Stimulated activated CD4-positive, alpha-beta T cell treated with anti-CD3 and anti-CD28 coated beads, Interleukin-12 subunit alpha, Interleukin-12 subunit beta, amount 100 ng/mL, for 24 hours (primary cell): ENCODE measurements at places on chromosomes 5 and 9.

DNA sequence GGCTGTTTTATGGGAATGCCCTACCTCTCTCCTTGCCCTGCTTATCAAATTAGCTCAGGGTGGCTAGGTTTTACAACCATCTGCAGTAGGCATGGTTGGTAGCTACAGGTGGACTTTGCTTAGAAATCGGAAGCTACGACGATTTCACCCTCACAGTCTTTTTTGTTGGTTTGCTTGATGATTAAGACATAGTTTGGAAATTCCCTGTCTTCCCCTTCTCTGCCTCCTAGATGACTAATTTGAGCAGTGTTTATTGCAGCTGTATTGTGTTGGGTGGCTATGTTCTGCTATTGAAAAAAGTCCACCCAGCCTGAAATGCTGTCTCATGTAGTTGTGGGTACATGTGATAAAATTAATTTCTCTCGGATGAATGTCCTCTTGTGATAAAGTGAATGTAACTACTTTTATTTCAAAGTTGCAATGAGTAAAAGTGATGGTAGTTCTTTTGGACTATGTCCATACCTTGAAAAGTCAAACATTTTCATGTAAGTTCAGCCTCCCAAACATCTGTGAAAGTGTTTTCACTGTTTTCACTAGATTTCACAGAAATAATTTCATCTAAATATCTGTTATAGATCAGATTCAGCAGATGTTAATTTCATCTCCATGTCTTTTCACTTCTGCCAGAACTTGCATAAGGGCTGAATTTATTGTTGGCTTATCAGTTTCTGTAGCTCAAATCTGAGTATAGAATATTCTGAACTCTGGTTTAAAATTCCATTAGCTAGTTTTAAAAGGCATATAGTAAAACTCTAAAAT, 37.3 kb upstream of the FYB1 start:
- DNase-seq = no peak

GRCh38 chr5:23405316-23406068, 101.9 kb upstream of the PRDM9 start:
- DNase-seq = no peak

DNA sequence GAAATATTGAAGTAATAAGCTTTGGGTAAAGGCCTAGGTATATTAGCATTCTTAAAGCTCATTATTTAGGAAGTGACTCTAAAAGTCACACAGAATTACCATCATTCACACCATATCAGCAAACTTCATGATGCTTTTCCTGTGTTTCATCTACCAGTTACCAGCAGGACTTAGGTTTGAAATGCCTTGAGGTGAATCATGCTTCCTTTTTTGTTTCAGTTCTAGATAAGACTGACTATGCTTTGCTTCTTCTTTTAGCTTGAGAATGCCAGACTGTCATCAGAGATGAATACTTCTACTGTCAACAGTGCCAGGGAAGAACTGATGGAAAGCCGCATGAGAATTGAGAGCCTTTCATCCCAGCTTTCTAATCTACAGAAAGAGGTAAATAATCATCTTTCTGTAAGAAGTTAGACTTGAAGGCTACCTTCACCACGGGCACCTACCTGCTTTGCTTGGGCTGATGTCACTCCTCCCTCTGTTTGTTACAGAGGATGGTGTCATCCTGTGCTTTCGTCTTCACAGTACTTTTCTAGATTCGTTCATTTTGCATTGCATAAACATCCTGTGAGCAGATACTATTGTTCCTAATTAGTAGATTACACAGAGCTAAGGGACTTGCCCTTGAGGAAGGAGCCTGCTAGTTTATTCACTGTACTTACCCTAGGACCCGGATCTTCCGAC, 34.7 kb downstream of the LMNB1 start:
- no peak for DNase-seq

- DNase-seq = no peak
Observed at GRCh38 chr9:34408173-34408572, 31.5 kb upstream of the MYORG start.

- DNase-seq = no peak
Observed at GRCh38 chr5:8060235-8060952, 191.4 kb downstream of the MTRR start.

- no peak for DNase-seq
Observed at GRCh38 chr5:131810510-131811249, 13.9 kb upstream of the FNIP1 start.

DNA sequence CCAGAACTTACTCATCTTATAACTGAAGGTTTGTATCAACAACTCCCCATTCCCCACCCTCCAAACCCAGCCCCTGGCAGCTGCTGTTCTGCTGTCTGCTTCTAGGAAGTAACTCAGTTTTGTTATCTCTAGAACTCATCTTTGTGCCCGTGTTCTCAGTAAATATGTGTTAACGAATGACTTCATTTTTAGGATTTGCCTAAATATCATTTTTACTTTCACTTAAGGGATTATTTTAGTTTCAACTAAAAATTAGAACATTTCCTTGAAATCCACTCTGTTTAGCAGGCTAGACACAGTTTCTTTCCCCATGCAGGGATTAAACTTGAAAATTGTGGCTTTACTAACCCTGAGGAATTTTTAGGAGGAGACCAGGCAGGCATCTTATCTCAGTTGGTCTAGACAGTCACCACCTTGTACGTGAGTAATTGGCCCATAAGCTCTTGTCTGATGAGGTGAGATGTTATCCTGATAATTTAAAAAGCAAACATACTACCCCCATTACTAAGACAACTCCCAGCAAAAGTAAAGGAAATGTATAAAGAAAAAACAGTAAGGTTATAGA, 68.2 kb upstream of the TNFAIP8 start:
- no peak for DNase-seq

DNA sequence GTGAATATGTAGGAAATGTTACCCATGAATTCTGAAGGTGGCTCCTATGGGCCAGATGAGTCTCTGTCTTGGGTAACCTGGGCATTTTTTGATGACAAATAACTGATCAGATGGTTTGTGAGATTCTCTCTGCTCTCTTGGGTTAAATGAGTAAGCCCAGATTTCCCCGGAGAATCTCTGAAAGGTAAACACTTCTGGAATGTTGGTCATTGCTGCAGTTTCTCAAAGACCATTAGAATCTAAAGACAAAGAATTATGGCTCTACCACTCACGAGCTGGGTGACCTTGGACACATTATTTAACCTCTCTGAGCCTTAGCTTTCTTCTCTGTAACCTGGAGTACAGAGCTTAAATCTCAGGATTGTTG, 191.2 kb downstream of the DAB2IP start:
- DNase-seq = no peak

DNA sequence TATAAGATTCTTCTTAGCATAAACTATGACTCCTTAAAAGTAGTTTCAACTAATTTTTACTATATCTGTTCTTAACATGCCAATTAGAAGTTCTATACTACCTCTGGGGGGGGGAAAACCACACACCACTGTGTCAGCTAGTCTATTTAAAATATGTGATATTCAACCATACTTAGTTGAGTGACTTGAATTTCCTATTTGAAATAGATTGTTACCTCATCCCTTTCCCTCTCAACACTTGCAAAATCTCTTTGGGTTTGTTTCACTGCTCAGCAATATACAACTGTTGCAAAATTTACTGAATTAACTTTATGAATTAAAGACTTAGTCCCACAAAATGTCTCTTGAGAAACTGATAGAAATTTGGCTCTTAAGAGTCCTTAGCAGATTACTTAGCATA, 151.1 kb upstream of the POU5F2 start:
- DNase-seq = no peak

DNA sequence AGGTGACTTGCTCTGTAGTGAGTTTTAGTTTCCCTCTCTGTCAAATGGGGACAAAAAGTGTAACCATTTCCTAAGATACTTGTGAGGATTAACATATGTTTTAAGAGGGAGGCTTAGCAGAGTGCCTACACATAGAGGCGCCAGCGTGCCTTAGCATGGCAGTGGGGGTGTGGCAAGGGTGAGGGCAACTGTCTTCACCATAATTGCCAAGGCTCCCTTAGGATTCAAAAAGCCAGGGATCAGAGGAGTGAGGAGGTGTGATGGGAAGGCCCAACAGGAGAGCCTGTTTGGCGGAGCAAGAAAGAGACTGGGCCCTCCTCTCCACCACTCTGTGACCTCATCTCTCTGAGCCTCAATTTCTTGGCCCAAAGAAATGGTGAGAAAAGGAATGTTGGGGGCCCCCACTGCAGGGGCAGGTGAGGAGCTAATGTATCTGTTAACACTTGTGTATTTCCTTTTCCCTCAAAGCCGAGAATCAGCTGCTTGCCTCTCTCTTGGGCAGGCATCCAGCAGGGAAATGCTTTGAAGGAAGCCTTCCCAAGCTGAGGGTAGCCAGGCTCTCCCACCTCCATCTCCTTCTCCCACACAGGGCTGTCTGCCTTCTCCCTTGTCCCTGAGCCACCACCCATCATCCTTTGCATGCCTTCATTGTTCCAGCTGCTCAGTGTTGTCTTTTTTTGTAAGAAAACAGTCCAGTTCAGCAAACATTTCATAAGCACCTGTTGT, 76.0 kb downstream of the DAB2IP start:
- no peak for DNase-seq
